Stimulated activated CD4-positive, alpha-beta T cell treated with anti-CD3 and anti-CD28 coated beads, Interleukin-1b, Interleukin-23, amount 100 ng/mL, for 1 hour (primary cell): ENCODE measurements at places on chromosomes 16 and 17.

GRCh38 chr16:52353249-52353648 is 193.7 kb downstream of the TOX3 start:
- no peak for DNase-seq

DNA sequence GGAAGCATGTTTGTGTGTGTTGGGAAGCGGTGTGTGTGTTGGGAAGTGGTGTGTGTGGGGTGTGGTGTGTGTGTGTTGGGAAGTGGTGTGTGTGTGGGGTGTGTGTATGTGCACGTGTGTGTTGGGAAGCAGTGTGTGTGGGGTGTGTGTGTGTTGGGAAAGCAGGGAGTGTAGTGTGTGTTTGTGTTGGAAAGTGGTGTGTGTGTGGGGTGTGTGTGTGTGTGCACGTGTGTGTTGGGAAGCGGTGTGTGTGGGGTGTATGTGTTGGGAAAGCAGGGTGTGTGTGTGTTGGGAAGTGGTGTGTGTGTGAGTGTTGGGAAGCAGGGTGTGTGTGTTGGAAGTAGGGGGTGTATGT is 785 bp upstream of the NOD2 start:
- no peak for DNase-seq

DNA sequence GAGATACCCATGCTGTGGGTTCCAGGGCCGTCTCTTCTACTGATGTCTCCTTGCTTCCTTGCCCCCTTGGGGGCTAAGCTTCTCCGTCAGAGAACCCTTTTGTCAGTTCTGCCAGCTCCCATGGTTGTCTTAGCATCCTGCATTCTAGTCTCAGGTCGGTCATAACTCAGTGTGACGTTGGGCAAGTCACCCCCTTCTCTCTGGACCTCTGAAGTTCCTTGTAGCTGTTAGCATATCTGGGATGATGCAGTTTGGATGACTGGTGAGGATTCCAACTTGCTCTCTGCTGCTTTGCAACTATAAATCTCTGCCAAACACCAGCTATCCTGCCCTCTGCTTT is 8.9 kb upstream of the MYL4 start:
- DNase-seq = no peak

DNA sequence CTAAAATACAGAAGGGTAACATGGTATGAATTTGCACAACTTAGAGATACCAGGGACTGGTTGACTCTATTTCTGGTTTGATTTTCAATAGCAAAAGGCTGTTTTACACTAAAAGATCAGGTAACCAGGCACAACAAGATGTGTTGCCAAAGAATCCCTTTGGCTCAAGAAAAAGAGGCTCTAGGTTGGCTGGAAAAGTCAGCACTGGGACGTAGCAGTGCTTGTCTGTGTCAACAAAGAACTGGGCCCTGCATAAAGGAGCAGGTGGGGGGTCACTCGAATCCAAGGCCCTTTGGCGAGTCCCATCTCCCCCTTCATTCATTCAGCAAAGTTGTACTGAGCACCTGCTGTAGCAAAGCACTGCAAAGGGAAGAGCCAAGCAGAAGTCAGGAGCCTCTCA is 18.4 kb downstream of the SDR42E1 start:
- DNase-seq = no peak

DNA sequence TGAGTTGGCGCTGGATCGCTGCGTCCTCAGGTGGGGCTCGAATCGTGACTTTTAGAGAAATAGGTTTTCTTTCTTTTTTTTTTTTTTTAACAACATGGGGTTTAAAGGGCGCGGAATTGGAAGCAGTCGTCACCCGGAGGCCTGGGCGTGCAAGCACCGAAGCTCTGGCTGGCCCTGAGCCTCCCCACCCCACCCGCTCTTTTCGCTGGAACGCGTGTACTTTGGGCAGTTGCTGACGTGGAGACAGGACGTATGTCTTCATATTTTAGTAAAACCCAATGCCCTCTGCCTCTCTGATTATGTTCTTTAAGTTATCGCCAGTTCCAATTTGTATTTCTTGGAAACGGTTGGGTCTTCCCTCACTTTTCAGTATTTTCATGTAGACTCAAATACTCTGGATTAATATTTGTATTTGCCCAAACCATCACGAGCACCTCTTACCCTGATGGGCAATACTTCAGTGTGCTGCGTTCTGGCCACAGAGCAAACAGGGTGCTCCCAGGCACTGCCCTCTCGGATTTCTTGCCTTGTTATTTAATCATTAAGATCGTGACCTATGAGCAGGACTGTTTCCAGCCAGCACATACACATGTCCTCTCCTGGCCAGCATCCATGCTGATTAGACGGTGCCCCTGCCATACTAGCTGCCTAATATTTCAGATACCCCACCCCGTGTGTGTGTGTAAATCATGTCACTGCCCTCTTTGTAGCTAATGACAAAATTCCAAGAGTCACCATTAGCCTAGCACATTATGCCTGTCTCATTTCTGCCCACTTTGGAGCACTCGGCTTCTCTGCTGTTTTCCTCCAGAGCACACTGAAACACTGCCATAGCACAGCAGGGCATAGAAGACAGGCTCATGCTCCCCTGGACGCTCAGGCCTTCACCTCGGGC is 805 bp upstream of the C16orf95 start:
- DNase-seq = no peak

- DNase-seq = no peak
Observed at GRCh38 chr17:42212382-42212781, 18.1 kb upstream of the GHDC start.

GRCh38 chr16:30040221-30040620 is 9.2 kb upstream of the TLCD3B start:
- DNase-seq = no peak

GRCh38 chr17:67487506-67487905 is 110.4 kb downstream of the PITPNC1 start:
- DNase-seq = no peak

DNA sequence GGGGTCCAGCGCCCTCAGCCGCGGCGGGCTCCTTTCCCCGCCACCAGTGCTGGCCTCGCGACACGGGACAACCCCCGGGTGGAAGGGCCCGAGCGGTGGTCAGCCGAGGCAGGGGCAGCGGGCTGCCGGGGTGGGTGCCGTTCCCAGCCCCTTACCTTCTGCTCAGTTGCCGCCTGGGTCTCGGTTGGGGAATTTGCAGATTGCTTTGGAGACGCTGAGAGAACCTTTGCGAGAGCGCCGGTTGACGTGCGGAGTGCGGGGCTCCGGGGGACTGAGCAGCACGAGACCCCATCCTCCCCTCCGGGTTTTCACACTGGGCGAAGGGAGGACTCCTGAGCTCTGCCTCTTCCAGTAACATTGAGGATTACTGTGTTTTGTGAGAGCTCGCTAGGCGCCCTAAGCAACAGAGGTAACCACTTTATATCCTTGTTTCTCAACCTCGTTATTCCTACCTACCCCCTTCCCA is 381 bp downstream of the CTNS start:
- DNase-seq = no peak

GRCh38 chr16:29770250-29770929 is 7.7 kb upstream of the ZG16 start:
- DNase-seq = no peak

DNA sequence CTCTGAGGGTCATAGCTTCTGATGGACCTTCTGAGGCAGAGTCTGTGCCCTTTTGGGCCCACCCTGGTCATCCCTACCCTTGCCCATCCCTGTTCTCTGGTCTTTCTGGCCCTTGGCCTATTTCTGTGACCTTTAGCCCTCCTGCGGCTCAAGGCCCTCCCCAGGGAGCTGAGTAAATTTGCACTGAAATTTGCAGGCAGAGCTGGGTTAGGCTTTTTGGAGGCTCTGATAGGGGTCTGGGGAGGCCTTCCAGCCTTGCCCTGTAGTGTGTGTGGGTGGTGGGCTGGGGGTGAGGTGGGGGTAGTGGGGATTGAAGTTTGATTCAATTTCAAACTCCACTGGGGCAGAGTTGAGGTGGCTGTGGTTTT is 17.8 kb downstream of the RARA start:
- no peak for DNase-seq

DNA sequence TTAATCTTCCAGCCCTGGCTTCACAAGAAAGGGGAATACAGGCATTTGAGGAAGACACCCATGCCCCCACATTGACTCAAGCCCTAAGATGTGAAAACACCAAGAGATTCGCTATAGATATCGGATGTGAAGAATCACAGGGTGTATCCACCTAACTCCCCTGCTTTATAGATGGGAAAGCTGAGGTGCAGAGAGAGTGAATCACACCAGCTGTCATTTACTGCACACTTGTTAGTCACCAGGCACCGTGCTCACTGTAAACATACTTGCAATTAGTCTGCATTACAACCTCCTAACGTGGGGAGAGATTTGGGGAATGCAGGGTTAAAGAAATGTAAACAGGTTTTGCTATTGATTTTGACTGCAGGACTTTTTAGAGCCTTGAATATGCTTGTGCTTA is 325.5 kb downstream of the C16orf95 start:
- DNase-seq = no peak

- no peak for DNase-seq
Observed at GRCh38 chr16:24854607-24855171, 8.9 kb downstream of the SLC5A11 start.

GRCh38 chr16:55643161-55643970 is 12.4 kb upstream of the SLC6A2 start:
- DNase-seq = no peak

DNA sequence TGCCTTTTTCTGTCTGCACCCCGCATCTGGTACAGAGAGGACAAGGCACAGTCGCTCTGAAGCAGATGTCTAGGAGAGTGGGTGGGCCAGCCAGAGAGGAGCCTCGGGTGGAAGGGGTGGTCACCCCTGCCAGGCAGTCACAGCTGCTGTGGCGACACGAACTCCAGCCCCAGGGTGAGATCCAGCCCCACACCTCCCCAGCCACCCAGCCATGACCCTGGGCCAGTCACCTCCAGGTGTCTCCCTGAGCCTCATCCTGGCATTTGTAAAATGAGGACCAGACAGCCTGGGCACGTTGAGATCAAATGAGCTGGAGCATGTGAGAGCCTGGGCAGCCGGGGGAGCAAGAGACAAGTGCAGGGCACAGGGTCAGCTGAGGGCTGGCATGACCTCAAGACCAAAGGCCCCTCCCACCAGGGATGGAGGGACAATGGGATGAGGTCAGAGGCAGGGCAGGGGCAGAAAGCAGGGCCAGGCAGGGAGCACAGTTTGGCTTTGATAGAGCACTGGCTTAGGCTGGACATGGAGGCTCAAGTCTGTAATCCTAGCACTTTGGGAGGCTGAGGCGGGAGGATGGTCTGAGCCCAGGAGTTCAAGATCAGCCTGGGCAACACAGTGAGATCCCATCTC is 7.7 kb downstream of the ADAM11 start:
- DNase-seq = no peak
